H1 (cell line): ENCODE measurements at places on chromosomes 5 and 9. TPM values are rescaled to one million over a fixed set of nuclear protein-coding genes. Genes with fewer than 3 reads are reported as not detected.

- DNase-seq = no peak
These were observed 6.6 kb upstream of the C5orf58 start for GRCh38 chr5:170226129-170226615.

DNA sequence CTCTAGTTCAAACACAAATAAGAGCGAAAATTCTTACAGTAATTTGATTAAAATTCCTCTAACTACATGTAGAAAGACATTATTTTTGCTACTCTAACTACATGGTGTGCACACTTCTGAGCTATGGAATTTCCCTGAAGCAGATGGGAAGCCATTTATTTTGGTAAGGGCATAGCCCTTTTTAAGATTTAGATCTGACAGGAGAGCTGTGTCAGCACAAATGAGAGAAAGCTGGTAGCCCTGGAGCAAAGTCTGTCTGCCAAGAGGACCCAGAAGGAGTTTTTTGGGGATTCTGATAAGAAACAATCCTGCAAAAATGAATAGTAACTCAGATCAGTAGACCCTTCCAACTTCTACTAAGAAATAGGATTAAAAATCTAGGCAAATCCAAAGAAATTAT is 595.9 kb upstream of the MEF2C start:
- DNase-seq = no peak

DNA sequence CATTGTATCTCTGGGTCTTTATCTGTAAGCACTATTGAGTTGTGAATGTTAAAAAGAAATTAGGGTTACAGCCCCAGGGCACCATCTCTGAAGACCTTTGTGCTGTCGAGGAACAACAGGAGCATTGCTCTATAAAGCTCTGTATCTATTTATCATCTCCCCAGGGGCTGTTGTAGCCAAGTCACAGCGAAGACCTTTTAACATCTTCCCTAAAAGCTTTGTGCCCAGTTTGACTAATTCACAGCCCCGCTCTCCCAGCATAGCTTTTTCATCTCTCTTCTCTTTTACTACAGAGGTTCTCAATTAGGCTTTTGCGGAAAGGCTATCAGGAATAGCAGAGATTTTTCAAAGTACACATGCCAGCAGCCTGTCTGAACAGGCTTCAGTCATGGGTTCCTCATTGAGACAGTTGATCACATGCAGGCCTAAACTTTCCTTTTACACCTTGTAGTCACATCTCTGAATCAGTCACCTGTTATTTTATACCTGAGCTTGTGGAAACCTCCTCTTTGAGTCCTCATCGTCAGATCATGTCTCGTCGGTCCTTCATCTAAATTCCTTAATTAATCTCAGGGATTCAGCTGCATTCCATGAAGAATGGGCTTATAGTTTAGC is 140.5 kb downstream of the NPR3 start:
- no peak for DNase-seq

DNA sequence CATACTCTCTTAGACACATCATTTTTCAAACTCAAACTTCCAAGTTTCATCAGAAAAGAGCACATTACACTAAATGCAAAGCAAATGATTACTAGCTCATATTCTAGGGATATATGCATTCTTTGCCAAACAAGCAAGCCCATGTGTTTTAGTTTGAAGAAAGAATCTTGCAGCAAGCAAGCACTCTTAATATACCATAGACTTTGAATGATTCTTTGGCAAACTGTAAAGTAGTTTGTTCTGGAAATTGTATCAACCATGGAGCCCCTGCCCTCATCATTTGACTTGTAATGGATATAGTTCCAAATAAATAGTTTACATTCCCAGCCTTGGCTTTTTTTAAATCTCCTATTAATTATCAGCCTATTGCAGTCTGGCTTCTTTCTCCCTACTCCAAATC is 325.2 kb downstream of the NR2F1-AS1 start:
- DNase-seq = no peak

The CCDC192 gene
- total RNA-seq = 0.61 and 0.63 TPM in 2 replicates

DNA sequence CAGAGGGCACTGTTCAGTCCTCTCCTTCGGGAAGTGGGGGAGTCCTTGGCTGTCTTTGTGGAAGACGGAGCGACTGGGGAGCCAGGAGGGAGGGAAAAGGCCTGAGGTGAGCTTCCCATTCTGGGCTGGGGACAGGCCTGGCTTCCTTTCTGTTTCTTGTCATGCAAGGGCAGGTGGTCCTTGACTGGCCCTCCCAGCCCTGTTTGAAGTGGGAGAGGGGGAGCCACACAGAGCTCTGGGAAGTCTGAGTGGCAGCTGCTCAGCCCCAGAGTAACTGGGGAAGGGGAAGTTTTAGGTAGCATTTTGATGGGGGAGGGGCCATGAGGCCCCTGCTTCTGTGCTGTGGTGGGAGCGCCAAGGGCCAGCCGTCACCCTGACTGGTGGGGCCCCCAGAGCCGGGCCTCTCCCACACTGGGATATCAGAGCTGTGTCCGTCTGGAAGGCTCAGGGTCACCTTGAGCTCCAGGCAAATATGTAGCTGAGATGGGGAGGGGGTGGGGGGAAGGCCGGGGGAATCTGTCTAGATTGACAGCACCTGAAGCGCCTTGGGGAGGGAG is 6.5 kb downstream of the UNC5A start:
- peak; percentile 58 for DNase-seq

- DNase-seq = no peak
These were observed 31.4 kb upstream of the S1PR3 start for GRCh38 chr9:88959727-88960469.

DNA sequence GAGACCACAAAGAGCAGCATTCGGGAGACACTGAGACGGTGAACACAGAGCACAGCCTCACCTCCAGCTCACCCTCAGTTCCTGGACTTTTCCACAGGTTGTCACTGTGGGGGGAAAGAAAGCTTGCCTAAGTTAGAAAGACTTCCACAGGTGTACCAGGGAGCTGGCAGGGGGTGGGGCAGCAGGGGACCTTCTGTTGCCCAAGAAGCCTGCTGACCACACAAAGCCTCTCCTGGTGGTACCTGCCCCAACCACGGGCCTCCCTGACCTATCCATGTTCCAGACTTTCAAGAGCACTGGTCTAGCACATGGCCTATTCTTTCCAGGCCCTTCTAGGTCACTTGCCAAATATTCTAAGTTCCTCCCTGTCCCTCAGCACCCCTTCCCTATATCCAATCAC is 550.8 kb downstream of the BNC2 start:
- no peak for DNase-seq
